ENCODE measurements at places on chromosomes 7 and 10.

DNA sequence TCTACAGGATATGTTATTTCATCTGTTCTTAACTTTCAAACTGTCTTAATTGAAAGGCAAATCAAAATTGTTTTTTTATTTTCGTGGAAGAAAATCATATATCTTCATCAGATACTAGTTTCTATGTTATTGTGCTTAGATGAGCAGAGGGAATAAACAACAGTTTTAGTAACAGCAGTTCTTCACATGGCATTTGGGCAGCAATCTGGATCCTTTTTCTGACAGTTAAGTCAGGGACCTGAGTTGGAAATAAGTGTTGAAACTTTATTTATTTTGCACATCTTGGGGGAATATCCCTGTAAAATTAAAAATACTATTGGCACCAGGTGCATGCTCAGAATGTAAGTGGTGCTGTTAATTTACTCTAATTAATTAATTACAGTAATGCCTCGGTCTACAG, 296.3 kb downstream of the GPAM start:
- DNase-seq = no peak

- no peak for DNase-seq
These were observed 8.4 kb upstream of the TMEM254 start for GRCh38 chr10:80070057-80070456.

- DNase-seq = no peak
These were observed 161.8 kb downstream of the NRF1 start for GRCh38 chr7:129773328-129773731.

- DNase-seq = no peak
These were observed 194.9 kb upstream of the CDCA7L start for GRCh38 chr7:22140578-22140977.

DNA sequence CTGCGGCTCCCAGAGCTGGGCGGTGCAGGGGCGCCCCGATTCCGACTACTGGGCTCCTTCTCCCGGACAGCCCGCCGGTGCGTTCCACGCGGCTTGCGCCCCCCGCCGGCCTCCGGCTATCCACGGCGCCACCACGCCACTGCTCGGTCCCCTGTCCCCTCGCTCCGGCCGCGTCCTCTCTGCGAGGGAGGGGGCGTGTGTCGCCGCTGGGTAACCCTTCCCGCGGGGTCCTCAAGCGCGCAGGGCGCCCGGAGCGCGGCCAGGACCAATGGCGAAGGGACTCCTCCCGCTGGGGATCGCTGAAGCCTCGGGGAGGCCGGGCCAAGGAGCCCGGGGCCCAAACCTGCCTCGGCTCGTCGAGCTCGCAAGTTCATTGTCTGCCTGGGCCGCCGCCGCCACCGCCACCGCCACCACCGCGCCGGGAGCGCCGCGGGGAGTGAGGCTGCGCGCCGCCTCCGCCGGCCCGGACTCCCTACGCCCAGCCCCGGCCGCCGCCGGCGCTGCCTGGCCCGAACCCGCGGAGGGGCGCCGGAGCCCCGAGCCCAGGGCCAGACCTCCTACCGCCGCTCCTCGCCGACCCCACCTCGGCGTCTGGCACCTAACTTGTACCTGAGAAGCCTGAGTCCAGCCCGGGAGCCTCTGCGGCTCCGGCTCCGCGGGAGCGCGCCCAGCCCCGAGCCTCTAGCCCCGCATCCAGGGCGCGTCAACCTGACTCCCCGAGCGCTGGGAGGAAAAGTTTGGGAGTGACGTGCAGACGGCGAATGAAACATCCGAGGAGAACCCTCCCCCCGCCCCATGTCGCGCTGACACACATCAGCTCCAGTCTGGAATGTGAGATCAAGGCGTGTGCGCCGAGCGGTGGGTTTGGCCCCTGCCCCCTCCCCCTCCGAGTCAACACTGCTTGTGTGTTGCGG, at the start of gene CHST15:
CHST15 (minus strand) TSS at position 739 of the 914 bp plus-strand sequence. CDS start 47,386 bp downstream, outside the sequence.
- peak; percentile 74 for DNase-seq

GRCh38 chr10:74831518-74832120, 5.2 kb downstream of the KAT6B start:
- DNase-seq = no peak

GRCh38 chr7:10429511-10429910, 544.2 kb upstream of the PHF14 start:
- DNase-seq = no peak

GRCh38 chr10:101018600-101019439, 12.1 kb downstream of the PDZD7 start:
- peak; percentile 85 for DNase-seq

DNA sequence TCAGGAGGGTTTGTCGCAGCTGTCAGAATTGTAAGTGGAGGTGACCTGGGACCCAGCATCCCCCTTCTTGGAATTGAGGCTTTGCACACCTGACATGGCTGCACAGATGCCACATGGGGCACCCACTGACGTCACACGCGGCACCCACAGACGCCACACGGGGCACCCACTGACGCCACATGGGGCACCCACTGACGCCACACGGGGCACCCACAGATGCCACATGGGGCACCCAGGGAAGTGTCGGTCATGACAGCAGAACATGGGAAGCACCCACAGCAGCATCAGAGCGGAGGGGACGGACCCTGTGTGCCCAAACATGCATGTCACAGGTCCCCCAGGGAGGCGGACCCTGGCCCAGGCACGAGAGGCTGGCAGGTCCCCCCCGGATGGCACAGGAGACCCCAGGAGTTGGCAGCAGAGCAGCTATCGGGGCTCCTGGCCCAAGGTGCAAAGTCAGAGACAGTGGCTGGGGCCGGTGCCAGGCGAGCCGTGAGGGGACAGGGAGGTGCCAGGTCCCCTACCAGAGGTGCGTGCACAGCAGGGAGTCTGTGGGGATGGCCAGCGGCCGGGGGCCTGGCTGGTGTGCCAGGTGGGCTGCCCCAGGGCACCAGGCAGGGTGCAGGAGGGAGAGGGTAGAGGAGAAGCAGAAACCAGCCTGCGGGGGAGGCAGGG, 21.1 kb downstream of the KNDC1 start:
- DNase-seq = no peak

GRCh38 chr10:70162892-70163201, 7.5 kb downstream of the SAR1A start:
- DNase-seq = no peak

DNA sequence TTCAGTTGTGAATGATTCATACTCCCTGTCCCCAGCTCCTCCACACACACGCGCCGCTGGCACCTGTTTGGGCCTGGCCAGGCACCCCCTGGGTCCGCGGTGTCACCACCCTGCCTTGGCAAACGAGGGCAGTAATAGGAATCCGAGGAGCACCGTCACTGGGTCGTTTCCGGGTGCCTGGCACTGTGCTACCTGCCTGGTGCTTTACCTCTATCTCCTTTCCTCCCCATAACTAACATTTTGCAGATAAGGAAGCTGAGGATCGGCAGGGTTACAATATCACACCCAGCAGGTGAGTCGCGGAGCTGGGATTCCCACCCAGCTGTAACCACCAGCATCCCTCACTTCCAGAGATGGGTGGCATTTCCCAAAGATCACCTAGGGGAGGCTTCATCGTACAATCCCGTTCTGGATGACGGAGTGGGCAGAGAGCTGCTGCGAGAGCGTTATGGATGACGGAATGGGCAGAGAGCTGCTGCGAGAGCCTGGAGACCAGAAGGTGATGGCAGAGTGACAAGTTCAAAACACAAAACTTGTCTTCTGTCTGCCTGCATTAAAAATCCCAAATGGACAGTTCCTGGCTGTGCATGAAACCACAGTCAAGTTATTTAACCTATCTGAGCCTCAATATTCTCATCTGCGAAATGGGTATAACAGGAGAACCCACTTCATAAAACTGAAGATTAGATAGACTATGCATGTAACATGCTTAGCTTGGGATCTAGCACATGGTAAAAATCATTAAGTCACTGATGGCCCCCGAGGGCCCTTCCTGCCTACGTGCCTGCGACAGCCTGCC, 1.1 kb upstream of the HSPA12A start:
- DNase-seq = no peak

DNA sequence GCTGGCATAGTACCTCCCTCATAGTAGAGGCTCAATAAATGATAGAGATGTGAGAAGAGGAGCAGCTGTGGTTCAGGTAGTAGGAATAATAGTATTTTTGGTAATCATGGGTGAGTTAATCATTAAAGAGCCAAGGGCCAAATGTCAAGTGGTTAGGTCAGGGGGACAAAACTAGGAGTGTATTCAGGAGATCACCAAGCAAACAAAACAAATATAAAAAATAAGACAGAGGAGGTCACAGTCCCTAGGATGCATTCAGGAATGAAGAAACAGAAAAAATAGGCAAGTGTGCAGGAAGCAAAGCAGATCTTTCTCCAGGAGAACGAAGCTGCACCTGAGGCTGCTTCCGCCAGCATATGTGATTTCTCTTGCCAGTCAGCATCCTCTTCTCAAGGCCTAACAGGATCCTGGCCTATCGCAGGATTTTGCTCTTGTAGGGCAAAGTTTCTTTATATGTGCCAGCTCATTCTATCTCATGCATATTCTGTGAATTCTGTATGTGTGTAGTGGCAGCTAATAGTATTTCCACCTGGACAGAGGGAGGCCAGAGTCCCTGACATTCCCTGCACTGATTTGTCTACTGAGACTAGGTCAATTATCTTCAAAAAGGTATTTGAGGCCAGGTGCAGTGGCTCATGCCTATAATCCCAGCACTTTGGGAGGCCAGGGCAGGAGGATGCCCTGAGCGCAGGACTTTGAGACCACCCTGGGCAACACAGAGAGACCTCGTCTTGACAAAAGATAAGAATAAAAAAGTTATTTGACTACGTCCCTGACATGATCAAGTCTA, 82.7 kb downstream of the AKR1D1 start:
- no peak for DNase-seq

GRCh38 chr10:11699550-11700097, 42.6 kb upstream of the ECHDC3 start:
- no peak for DNase-seq

DNA sequence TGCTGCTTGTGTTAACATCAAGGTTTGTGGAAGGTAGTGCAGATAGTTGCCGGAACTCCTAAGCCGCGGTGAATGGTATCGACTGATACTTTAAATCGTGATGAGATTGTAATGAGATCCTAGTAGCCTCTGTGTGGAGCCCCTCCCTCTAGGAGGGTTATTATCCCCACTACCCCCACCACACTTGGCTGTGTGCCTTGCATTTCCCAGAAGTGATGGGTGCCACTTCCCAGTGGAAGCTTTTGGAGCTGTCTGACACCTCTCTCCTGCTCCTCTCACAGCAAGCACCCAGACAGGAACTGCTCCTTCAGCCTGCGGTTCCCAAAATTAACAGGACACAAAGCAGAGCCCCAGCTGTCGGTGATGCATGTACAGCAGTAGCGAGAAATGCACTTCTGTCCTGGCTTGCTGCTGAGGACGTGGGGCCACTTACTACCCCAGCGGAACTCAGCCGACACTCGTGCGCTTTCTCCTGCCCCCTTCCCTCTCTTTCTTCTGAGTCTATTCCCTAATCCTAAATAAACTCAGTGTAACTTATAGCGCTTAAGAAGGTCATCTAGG, 52.5 kb downstream of the PRKAG2 start:
- no peak for DNase-seq

DNA sequence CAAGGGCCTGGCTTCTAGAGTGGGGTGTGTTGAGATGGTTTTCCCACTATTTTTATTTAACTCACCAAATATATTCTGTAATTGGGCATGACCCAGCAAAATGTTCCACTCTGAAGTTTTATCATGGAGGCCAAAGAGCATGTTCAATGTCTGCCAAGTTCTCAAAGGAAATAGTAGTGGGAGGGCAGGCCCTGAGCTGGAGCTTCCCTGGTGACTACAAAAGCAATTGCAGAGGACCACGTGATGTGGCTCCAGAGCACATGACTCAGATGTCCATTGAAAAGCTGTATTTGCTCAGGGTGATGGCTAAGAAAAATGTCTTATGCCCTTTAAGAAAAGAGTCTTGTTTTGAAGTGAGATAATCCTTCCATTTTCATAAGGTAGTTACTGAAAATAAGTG, 1024.8 kb downstream of the LRMDA start:
- peak; percentile 74 for DNase-seq

- DNase-seq = no peak
These were observed 354.7 kb downstream of the HGF start for GRCh38 chr7:81415181-81415580.

- peak; percentile 46 for DNase-seq
These were observed 54.8 kb downstream of the ALOX5 start for GRCh38 chr10:45428611-45429510.

GRCh38 chr10:61332581-61332980, 120.6 kb downstream of the TMEM26 start:
- DNase-seq = no peak

DNA sequence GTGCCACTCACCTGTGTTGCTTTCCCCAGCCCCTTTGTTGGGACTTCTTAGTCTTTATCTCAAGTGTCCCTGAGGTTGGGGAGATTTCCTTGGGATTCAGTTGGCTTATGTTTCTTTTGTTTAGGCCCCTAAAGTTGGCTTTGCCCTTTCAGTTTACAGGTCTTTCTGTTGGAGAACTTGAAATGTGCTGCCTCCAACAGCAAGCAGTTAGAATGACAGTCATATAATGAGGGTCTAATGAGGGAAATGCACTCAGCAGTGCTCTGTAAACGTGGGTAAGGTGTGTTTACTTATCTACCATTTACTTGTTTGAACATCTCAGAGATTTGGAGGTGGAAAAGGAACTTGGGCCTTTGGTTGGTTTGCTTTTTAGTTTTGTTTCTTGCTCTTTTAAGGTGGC, 191.4 kb upstream of the STK17A start:
- DNase-seq = no peak

GRCh38 chr7:76430211-76430610, 5.5 kb downstream of the ZP3 start:
- no peak for DNase-seq

GRCh38 chr7:36287371-36288241, 102.1 kb upstream of the ANLN start:
- no peak for DNase-seq
